Stimulated activated CD4-positive, alpha-beta T cell treated with anti-CD3 and anti-CD28 coated beads, Interleukin-15, amount 100 ng/mL, for 48 hours (primary cell): ENCODE measurements at places on chromosomes 4 and X.

GRCh38 chr4:53376900-53377299, 541 bp upstream of the FIP1L1 start:
- DNase-seq: no peak

DNA sequence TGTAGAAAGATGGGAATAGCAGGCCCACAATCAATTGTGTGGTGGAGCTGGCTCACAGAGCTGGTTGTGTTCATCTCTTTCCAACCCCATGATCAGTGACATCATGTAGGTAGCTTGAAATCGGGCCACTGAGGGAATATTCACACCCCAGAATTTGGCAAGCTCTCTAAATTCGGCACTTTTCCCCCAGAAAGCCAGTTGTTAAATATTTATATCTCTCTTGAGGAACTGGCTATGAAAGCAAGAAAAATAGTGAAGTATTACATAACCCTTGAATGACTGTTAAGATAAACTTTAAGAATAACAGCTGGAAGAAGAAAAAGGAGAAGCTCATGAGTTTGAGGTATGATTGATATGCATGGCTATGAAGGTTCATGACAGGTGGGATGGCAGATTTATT, 38.9 kb downstream of the GPRIN3 start:
- DNase-seq: no peak

DNA sequence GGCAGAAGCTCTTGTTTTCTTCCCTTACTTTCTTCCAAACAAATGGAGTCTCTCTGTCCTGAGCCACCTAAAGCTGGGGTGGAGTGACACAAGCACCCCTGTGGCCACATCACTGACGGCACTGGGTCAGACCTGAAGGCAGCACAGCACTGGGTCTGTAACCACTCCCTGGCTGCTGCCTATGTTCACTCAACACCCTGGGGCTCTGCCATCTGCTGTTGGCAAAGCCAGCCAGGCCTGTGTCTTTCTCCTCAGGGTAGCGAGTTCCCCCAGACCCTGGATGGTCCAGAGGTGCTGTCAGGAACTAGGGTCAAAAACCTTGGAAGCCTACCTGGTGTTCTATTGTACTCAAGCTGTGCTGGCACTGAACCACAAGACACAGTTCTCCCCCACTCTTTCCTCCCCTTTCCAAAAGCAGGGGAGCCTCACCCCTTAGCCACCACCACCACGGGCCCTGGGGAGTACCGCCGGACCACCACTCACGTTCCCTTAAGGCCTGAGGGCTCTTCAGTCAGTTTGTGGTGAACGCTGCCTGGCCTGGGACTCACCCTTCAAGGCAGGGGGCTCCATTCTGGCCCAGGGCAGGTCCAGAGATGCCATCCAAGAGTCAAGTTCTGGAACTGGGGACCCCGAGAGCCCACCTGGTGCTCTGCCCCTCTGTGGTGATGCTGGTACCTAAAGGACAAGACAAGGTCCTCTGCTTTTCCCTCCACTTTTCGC, 31.5 kb downstream of the TMEM271 start:
- DNase-seq: no peak

- DNase-seq: no peak
Observed at GRCh38 chr4:90994851-90995574, 867.8 kb downstream of the CCSER1 start.

- no peak for DNase-seq
Observed at GRCh38 chrX:77572322-77572721, 125.1 kb downstream of the FGF16 start.

DNA sequence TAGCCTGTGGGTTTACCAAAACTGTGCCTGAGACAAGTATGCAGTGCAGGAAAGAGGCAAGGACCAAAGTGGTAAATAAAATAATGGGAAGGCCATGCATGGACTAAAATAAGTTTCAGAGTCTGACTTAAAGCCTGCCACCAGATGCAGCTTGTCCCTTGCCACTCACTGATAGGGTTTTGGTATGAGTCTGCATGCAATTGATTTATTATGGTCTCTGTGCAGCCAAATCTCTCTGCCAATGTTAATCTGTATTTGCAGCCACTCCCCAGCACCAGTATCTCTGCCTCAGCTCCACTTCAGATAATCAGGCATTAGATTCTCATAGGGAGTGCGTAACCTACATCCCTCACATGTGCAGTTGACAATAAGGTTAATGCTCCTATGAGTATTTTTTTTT, 5.5 kb upstream of the FGF2 start:
- DNase-seq: no peak

GRCh38 chrX:9698576-9698975, 67.1 kb downstream of the GPR143 start:
- DNase-seq: no peak

DNA sequence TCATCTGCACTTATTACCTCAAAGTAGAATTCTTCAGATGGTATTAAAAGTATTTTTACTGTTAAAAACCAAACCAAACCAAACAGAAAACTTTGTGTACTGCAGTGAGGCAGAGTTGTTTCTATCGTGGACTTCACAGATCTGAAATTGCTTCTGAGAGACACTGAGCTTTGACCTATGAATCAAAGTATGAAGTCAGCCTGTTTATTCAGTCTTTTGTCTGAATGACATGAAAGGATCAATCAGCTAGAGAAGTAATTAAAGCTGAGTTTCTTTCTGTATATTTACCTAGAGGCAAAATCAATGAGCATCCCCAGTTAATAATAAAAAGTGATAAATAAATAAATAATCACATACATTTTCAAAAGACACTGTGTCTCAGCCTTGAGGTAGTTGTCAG, 2121.0 kb downstream of the PCDH7 start:
- no peak for DNase-seq

DNA sequence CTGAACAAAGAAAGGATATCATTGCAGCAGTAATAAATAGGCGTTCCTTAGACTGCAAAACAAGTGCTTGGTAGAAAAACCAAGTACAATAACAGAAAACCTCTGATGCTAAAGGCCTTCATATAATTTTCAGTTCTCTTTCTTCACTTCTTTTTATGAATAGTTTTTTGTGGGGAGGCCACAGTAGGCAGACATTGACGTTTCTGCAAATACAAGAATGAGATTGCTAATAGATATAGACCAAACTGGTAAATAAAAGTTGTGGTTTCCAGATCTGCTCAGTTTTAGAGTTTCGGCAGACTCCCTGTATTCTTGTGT, 57.0 kb upstream of the RAP1GDS1 start:
- DNase-seq: no peak

GRCh38 chrX:79444694-79445210, 77.6 kb upstream of the ITM2A start:
- DNase-seq: no peak

- DNase-seq: no peak
Observed at GRCh38 chr4:104818579-104818978, 323.9 kb upstream of the CXXC4 start.

DNA sequence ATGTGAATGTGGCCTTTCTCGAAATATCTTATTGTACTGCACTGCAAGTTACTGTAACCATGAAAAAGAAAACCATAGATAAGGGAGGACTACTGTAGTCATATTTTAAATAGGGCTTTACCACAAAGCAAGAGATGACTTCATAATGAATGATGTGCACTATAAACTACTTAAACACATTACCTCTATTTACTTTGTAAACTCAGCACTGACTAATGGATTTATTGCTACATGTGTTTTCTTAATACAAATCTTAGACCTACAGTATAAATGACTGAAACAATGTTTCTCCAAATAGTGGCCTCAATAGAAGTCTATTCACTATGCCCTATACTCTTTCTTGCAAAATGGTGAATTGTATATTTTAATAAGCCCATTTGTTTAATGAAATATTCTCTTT, 61.1 kb downstream of the HDX start:
- no peak for DNase-seq

- peak; percentile 35 for DNase-seq
Observed at GRCh38 chrX:56564164-56564885, 898 bp downstream of the UBQLN2 start.

DNA sequence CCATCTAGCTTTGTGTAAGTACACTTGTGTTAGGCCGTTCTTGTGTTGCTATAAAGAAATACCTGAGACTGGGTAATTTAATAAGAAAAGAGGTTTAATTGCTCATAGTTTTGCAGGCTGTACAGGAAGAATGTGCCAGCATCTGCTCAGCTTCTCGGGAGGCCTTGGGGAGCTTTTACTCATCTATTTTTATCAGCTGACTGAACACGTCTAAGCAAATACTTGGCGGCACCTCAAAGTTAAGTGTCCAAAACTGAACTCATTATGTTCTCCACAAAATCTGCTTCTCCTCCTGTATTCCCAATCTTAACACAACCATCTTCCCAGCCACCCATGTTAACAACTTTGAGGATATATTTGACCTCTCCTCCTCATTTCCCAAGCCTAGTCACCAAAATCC, 42.4 kb upstream of the GATB start:
- DNase-seq: no peak

DNA sequence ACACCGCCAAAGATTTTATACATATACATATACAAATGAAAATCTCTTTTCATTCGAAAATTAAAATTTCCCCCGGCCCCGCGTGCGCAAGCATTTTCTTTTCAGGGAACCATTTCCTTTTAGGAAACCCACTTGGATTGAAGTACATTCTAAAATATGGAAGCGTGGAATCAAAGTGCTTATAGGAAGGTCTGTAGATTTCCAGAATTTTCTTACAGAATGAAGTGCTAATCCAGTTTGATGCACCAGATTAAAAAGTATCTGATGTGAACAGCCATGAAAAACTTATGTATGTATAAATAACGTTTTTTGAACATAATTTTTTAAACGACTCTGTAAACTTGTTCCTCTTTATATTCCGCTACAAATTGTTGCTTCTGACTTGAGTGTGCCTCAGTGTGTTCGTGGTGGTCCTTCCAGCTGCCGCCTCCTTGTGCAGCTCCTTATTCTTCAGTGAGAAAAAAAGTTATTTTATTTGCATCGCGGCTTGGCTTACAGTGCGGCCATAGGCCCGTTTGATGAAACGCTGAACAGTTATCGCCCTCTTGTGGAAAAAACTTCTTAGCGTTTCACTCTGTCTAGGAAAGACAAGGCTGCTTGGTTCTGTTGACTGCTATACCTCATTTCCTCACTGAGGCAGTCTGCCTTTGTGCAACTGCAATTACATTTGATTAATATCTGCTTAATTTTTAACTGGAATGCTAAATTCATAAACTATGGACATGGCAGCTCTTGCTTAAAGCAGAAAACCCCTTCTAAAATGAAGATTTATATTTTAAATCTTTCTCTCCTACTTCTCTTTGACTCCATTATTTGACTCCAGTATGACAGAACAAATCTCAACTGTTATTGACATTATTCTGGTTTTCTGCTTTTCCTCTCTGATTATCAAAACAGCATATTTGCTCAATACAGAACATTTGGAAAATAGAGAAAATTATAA, 4.7 kb upstream of the NKX6-1 start:
- no peak for DNase-seq

GRCh38 chrX:30141966-30142365, 73.4 kb upstream of the MAGEB2 start:
- no peak for DNase-seq

- no peak for DNase-seq
Observed at GRCh38 chr4:155319516-155319915, 57.2 kb downstream of the MAP9 start.

- no peak for DNase-seq
Observed at GRCh38 chr4:155946486-155946885, 7.2 kb downstream of the CTSO start.

DNA sequence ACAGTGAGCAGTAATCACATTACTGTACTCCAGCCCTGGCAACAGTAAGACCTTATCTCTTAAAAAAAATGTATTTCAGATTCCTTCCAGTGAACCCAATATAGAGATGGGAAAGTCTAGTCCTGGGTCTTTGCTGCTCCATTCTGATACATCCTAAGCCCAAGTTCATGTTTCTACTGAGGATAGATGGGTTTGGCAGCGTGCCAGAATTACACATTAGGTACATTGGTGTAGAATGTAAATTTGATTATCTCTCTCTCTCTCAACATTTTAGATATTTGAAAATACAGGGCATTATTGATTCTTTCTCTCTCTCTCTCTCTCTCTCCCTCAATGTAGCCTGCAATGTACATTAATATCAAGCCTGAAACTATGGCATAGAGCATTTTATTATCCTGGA, 43.5 kb upstream of the ZNF330 start:
- no peak for DNase-seq

DNA sequence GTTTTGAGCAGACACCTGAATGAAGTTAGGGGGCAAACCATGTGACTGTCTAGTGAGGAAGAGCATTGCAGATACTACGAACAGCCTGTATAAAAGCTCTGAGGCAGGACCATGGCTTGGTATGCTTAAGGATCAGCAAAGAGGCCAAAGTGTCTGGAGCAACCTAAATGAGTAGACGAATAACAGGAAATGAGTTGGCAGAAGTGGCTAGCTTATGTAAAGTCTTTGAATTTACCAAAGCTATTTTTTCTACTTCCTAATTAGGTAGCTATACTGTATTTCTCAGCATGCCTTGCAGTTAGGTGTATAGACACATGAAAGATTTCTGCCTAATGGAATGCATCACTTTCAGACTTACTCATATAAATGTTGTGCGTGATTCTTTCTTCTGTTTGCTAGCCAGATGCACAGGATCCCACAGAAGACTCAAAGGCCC, 9.3 kb upstream of the GPRIN3 start:
- no peak for DNase-seq

DNA sequence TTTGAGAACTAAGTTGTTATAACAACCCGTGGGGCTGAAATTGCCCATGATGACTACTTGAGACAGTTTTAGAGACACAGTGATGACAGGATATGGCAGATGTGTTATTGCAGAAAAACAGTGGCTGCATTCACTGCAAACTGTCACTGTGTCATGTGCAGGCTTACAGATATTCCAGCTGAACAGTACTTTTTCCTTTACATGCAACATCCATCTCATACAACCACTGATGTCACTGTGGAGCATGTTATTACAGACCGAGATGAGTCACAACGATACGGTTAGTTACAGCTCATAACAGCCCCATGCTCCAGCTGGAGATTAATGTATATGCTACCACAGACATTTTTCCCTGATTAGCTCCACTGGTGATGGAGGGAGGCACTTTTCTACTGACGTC, 207.4 kb downstream of the TMA16 start:
- no peak for DNase-seq

GRCh38 chr4:139770361-139770760, 104.7 kb downstream of the MGST2 start:
- DNase-seq: no peak

- no peak for DNase-seq
Observed at GRCh38 chrX:31139961-31140360, 68.1 kb upstream of the FTHL17 start.
